Prostate gland (tissue), 2 donors: ENCODE measurements at places on chromosomes 13 and 19. TPM values are rescaled to one million over a fixed set of nuclear protein-coding genes. Genes with fewer than 3 reads are reported as not detected.

The ADGRE3 gene
- 0.27 TPM for total RNA-seq

The AKAP8L gene
- 107 TPM for total RNA-seq

- DNase-seq = no peak
These were observed 10.1 kb upstream of the TPRX2 start for GRCh38 chr19:47848823-47849473.

DNA sequence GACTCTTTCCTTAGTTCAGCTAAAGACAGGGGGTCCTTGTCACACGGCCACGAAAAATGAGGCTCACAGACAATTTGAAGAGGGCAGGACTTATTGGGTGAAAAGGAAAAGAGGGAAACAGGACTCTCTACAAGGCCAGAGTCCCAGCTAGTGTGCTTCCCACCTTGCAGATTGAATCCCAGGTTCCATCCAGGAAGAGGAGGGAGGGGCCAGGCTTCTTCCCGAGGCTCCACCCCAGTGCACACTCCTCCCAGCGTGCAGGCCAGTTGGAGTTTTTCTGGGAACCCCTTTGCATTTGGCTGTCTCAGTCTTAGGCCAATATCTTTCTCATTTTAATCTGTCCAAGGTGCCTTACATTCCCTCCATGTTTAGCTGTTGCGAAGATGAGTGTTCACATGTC is 106.8 kb downstream of the DNAJC3 start:
- DNase-seq = no peak

The SWSAP1 gene
- 6.3 TPM for total RNA-seq
